GM06990 (cell line): ENCODE measurements at places on chromosomes 4 and X.

GRCh38 chr4:88137112-88137511 lies 21.3 kb downstream of the ABCG2 start:
- no peak for DNase-seq

DNA sequence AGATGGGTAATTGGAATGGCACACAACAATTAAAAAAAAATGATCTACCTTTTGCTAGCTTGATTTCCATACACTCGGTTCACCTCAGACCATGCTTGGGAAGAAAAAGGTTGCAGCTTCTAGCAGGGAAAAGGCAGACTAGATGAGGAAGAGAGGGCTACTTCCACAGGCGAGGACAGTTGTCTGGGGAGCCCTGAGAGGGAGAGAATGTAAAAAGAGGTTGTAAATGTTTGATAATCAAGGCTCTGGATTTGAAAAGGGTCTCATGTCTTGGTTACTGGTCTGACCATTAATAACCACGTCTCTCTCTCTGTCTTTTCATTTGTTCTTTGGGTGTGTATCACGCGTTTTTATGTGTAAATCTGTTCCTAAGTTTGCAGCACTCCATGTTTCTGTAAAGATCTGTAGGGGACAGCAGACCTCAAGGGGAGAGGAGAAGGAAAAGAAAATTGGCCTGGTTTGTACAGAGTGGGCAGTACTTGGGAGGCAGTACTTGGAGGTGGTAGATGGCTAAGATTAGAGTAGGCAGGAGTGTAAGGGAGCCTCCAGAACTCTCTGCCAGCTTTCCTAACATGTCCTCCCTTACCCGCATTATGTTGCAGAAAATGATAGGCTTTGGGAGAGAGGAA lies 750 bp downstream of the ARMCX5 start:
- DNase-seq: no peak

- DNase-seq: no peak
Observed at GRCh38 chrX:101416691-101417090, 8.7 kb downstream of the HNRNPH2 start.

- DNase-seq: no peak
Observed at GRCh38 chrX:68049466-68049865, 383.8 kb downstream of the OPHN1 start.
